Activated CD4-positive, alpha-beta T cell treated with anti-CD3 and anti-CD28 coated beads, Interleukin-2, amount 50 U/mL, for 24 hours (primary cell): ENCODE measurements at places on chromosomes 6 and 20.

DNA sequence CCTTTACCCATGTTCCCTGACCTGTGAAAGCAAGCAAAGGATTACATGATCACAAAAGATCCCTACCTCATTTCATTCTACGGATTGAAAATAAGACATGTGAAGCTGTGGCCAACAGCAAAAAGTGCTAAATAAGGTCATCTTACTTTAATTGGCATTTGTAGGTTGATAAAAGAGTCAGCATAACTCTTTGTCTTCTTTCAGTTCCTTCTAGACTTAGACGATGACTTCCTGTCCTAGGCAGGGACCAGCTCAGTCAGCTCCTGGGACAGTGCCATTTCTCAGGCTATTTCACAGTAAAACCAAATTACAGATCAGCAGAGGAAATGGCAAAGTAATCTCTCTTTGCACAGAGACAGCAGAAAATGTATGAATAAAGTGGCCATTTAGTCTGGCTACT, 480.7 kb downstream of the RFPL4B start:
- no peak for DNase-seq

DNA sequence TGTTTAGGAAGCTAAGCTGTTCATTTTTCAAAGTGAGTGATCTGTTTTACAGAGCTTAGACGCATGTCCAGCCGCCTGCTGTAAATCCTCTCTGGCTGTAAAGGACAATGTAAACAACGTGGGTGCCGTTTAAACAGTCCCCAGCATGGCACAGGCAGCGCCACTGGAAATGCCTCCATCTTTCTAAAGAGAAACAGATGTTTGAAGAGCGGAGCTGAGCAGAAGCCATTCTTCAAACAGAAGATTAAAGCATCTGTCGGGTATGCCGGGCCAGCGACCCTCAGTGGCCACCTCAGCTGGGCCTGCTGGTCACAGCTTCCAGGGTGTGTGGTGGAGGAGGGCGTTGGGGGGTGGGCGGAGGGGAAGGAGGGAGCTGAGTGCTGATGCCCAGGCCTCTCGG, 138.6 kb downstream of the ERMARD start:
- no peak for DNase-seq

DNA sequence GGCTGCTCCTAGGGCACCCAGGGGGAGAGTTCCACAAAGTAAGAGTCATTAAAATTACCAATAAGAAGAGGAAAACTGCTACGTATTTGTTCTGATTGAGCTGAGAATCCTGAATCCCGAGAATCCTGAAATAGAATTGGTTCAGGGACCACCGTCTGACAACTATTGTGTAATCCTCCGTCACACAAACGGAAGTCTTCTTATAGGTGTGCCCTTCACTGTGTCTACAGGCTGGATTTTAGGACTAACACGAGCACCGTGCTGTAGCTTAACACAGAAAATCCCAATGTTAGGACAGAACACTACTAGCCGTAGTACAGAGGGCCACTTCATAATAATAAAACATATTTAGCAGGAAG, 50.6 kb upstream of the RNF182 start:
- no peak for DNase-seq

GRCh38 chr6:35191889-35192288, 21.9 kb upstream of the SCUBE3 start:
- no peak for DNase-seq

DNA sequence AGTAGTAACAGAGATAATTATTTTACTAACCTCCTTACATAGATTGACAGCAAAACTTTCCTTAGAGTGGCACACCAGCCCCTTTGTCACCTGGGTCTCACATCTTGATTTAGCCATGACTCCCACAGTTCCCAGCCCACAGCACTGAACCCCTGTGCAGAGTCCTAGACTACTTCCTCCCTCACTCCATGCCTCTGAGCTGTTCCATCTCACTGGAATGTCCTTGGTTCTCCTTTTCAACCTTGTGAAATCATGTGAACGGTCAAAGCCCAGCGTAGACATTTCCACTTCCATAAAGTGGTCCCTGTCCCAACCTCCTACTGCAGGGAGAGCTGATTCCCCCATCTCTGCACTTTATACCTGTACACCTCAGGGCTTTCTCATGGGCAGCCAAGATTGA, 19.7 kb downstream of the CGA start:
- no peak for DNase-seq

GRCh38 chr6:92756912-92757311, 662.4 kb downstream of the EPHA7 start:
- DNase-seq = no peak

- DNase-seq = no peak
These were observed 25.2 kb downstream of the TBX18 start for GRCh38 chr6:84738996-84739865.

DNA sequence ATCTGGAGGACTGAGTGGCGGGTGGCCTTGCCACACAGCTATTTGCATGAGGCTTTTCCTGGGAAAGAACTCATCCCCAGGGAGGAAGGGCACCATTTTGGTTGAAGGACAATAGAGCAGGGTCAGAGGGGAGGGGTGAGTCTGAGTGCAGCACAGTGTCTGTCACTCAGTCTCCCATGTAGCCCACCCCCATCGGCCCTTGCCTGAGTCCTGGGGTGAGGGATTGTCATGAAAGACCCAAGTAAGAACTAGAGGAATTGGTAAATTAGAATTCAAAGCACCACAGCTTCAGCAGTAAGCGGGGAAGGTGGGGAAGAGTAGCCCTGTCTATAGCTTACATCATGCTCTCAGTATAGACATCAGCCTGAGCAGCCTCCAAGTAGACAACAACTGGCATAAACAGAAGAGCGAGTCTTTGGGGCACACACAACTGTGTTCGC, 90.4 kb upstream of the TMEM30A start:
- no peak for DNase-seq

DNA sequence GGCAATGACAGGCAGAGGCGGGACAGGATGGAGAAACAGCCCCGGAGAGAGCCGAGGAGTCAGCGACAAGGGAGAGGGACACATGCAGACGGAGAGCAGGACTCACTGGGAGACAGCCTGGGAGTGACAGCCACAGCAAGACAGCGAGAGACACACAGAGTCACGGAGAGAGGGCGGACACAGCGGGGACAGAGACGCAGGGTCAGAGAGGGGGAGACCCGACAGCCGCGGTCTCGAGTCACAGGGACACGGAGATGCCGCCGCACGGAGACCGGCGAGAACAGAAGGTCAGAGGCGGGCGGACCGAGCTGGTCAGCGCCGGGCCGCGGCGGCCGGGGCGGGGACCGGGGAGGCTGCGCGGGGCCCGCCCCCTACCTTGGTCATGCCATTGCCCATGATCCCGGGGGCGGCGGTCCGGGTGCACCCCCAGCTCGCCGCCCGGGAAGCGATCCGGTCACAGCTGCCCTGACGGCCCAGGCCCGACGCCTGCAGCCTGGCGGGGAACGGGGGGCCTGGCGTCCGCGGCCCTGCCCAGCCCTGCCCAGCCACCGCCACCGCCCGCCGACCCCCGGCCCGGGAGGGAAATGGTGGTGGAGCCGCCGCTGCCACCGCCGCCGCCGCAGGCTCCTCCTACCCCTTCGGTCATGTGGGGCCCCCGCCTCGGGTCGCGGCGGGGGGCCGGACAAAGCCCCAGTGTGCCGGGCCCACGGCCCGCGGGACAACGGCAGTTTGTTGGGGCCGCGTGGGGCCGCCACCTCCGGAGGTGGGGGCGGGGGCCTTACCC, at the start of the genes DUSP15 and TTLL9:
Gene DUSP15, minus strand, starts transcription at position 586 of the 784 bp plus-strand sequence. Its CDS starts 190 bp downstream, at position 396.
Gene TTLL9, plus strand, starts transcription at position 693 of the 784 bp plus-strand sequence. CDS start 493 bp downstream, outside the sequence.
- DNase-seq = no peak
